ENCODE measurements at places on chromosomes 1 and 21.

DNA sequence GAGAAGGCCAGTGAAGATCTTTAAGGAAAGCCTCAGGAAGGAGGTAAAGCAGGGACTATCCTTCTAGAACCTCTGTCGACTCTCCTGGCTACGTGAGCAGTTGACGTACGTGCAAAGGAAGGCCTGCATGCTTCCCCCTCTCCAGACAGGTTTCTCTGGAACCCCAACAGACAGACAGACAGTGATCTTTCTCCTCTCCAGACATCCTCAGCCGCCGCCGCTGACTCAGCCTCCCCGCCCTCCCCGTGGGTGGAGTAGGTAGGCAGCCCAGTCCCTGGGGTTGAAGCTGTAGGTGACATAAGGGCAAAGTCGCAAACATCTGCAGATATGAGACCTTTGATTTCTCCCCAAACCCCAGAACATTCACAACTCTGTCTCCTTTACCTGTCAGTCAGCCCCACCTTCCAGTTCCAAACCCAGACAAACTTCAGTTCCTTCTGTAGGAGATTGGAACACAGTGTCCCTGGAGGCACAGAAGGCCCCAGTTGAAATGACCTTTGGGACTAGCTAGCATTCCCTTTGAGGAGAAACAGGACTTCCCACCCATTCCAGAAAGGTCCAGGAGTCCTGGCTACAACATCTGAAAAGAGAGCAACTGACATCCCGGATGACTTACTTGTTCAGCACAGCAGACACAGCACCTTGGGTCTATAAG is 146.0 kb upstream of the JUN start:
- DNase-seq, result no peak

- DNase-seq, result no peak
These were observed 1.6 kb downstream of the NRIP1 start for GRCh38 chr21:15063081-15063813.

DNA sequence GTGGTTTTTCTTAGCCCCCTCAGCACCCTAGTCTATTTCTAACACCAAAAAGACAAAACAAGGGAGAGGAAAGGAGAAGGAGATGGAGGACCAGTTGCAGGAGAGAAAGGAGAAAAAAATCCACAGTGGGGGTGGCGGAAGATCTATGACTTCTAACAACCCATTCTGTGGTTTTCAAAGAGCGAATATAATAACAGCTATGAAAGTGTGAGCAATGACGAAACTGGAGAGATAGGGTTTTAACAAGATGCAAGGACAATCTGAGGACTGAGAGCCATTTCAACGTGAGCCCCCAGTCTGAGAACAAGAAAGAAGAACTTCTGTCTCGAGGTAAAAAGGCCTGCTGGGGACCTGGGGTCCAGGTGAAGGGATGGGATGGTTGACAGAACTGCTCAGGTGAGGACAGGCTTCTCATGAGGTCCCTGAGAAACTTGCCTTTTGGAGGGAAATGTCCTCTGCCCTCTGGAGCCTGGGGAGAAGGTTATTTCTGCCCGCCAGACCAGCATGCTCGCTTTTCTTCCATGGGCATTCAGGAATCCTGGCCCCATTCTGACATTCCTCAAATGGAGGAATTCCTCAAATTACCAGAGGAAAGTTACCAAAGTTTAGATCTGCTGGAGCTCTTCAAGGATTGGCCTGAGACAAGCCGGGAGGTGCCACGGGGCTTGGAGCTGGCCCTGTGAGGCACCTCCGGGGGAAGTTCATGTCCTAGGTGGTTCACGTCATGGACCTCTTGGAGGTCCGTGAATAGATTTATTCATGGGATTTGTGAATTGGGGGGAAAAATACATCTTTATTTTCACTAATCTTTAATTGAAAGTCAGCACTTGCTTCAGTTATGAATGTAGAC is at the start of gene CD160:
TSS of gene CD160 (plus strand) at position 270 of the 850 bp plus-strand sequence. CDS start 8,829 bp downstream, outside the sequence.
- no peak for DNase-seq

GRCh38 chr1:151313501-151313900 is 13.7 kb downstream of the PI4KB start:
- no peak for DNase-seq

DNA sequence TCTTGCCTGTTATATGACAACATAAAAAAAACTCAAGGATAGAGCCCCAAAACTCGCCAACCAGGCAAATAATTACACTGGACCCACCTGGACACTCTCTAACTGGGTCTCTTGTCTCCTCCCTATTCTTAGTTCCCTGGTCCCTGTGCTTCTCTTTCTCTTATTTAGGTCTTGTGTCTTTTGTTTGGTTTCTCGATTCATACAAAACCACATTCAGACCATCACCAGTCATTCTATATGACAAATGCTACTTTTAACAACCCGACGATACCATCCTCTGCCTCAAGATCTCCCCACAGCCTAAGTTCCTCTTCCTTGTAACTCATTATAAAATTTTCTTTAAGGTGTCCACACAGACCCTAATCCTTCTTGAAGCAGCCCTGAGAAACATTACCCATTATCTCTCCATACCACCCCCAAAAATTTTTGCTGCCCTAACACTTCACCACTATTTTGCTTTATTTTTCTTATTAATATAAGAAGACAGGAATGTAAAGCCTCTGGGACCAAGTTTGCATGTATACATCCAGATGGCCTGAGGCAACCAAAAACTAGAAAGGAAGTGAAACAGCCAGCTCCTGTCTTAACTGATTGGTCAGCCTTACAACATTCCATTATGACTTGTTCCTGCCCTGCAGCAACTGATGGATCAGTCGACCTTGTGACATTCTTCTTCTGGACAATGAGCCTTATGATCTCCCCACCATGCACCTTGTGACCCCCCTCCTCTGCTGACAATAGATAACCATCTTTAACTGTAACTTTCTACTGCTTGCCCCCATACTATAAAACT is 638.2 kb downstream of the AMY1C start:
- DNase-seq, result no peak

DNA sequence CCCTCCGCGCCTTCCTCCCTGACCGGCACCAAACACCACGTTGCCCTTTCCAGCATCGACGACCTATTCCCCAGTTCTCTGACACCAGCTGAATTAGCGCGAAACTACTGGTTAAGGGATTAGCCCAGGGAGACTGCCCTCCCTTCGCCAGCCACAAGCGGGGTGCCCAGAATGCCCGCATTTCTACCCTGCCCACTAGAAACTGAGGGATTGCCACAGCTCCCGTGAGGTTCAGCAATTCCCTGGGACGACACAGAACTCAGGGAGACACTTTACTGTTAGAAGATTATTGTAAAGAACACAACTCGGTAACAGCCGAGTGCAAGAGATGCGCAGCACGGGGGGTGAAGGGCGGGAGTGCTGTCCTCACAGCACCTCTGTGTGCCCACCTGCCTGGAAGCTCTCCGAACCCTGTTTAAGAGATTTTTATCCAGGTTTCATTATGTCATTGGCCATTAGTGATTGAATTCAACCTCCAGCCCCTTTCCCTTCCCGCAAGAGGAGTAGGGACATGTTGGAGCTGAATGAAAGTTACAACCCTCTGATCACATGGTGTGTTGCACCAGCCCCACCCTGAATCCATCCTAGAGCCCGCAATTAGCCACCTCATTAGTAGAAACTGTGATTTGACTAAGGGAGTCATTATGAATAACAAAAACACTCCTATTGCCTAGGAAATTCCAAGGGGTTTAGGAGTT is 15.8 kb upstream of the RIPPLY3 start:
- DNase-seq, result no peak

- no peak for DNase-seq
These were observed 14.0 kb upstream of the GBP5 start for GRCh38 chr1:89286549-89287180.

DNA sequence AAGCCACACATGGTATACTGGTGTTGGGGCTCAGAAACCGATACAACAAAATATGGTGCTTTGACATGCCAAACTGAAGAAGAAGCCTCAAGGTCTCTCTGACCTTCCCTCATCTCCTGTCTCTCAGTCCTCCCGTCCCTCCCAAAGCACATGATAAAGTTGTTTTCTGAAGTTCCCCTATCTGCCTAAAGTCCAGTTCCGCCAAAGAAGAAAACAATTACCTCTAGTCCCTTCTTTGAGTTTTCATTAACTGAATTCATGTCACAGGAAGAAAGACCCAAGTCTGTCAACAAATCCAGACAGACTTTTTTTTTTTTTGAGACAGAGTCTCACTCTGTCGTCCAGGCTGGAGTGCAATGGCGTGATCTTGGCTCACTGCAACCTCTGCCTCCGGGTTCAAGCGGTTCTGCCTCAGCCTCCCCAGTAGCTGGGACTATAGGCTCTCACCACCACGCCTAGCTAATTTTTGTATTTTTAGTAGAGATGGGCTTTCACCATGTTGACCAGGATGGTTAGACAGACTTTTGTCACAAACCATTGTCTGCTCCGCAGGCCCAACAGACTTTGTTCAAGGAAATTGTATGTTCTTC is 32.2 kb upstream of the SLC2A1 start:
- DNase-seq, result no peak

GRCh38 chr1:145961425-145962156 is 2.8 kb downstream of the ANKRD34A start:
- DNase-seq, result peak; percentile 53

- DNase-seq, result no peak
These were observed 552.9 kb downstream of the LTN1 start for GRCh38 chr21:28439788-28440187.

DNA sequence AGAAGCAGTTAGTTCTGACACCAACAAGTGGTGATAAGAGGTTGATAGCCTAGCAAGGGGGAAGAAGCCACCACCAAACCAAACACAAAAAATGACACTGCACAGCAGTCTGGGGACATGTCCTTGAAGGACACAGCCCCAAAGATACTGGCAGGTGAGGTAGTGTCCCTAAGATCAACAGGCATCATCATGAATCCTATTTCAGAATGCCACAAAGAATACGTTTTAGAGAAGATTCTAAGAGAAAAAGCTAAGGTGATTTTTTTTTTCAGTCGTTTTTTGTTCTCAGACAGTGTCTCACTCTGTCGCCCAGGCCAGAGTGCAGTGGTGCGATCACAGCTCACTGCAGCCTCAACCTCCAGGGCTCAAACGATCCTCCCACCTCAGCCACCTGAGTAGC is 19.6 kb downstream of the MTHFR start:
- DNase-seq, result no peak

DNA sequence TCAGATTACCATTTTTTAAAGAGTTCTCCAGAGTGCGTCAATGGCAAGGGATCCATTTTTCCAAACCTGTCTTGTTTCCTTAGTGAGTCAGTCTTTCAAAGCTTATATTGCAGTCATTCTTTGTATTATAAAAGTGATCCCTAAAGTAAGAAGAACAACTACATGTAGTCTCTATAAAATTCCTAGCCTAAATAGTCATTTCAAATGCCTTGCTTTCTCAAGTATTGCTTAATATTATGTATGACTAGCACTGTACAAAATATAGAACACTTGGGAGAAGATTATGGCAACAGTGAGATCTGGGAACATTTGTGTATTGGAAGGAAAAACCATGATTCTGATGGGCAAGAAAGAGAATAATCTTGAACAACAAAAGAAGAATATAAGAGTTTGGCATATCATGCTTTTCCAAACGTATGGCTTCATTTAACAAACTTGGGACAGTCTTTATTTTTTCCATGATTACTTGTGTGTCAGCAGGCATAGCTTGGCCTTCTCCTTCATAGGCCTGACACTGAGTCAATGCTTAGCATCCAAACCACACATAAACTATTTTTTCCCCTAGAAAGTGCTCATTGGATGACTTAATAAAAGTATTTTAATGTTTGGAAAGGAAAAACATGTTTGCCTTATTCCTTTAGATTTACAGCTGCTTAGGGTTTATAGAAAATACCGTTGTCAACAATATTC is 547.4 kb downstream of the LTN1 start:
- DNase-seq, result no peak

- no peak for DNase-seq
These were observed 62.1 kb downstream of the GNG12 start for GRCh38 chr1:67771152-67771551.

GRCh38 chr1:40694353-40694874 is 2.9 kb downstream of the NFYC start:
- no peak for DNase-seq

DNA sequence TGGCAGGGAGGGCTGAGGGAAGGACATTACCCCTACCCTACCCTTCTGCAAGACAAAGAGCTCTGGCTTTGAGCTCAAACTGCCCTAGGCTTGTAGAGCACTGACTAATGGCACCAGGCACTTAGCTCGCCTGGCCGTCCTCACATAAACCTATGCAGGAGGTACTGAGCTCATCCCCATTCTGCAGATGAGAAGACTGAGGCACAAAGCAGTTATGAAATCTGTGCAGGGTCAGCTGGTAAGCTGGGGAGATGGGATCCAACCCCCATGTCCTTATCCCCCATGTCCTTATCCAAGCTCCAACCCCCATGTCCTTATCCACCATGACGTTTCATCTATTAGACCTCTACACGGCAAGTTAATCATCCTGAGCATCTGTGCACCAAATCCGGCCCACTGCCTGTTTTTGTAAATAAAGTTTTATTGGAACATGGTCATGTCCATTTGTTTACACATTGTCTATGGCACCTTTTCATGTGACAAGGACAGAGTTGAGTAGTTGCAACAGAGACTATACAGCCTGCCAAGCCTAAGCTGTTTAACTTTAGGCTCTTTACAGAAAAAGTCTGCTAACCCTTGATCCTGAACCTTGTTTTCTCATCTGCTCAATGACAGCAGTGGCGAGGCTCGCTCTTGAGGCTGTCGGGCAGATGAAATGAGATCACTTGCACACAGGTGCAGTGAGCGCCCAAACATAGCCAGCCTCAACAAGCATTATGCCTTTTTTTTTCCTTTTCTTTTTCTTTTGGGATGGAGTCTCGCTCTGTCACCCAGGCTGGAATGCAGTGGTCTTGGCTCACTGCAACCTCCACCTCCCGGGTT is 86.8 kb downstream of the FBXO2 start:
- DNase-seq, result no peak

DNA sequence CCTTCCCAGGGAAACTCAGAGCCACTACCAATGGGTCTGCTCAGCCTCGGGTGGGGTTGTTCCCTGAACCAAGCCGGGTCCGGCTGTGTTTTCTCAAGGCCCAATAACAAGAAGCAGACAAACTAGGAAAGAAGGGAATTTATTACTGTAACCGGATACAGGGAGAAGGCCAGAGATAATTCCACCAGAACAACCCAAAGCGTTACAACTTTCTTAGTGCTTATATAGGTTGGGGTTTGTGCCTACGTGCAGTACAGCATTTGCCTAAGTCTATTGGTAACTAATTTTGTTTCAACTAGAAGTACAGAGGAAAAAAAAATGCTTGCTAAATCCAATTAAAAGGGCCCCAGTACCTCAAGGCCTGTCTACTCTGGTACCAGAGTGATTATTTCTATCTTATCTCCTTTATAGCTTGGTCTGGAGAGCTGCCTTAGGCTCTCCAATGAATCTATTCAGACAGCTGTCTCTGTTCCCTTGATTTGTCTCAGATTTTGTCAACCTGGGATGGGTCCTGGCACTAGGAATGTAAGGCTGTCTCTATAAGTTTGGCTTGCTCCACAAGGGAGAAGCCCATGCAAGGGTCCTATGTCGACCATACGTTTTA is 57.3 kb upstream of the CCDC190 start:
- no peak for DNase-seq
